ENCODE measurements at places on chromosomes 4 and X.

GRCh38 chr4:80322716-80323115 is 12.8 kb upstream of the CFAP299 start:
- DNase-seq = no peak

GRCh38 chrX:116009861-116010710 is 160.5 kb upstream of the AGTR2 start:
- DNase-seq = no peak

- no peak for DNase-seq
Observed at GRCh38 chr4:73847526-73848182, 5.4 kb upstream of the PF4V1 start.

- DNase-seq = no peak
Observed at GRCh38 chrX:11702420-11702819, 36.7 kb upstream of the ARHGAP6 start.

GRCh38 chrX:13717700-13718472 is 16.5 kb downstream of the TRAPPC2 start:
- DNase-seq = no peak

GRCh38 chr4:40305328-40306170 is 29.6 kb upstream of the CHRNA9 start:
- no peak for DNase-seq

DNA sequence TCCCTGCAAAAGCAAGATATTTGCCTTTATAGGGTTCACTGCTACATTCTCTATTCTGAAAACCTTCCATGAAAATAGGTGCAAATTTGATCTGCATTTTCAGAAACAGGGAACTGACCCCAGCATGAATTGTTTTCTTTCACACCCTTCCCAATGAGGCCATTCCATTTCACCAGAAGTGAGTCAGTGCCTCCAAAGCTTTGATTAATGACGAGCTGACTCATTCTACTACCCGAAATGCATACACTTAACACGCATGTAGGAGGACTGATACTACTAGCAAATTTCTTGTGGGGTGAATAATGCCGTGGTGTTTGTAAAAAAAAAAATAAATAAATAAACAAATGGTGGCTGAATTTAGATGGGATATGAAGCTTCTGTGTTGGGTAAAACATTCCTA is 146.9 kb upstream of the FGF13 start:
- DNase-seq = peak; percentile 3

GRCh38 chr4:37665333-37666320 is 20.5 kb downstream of the RELL1 start:
- no peak for DNase-seq

DNA sequence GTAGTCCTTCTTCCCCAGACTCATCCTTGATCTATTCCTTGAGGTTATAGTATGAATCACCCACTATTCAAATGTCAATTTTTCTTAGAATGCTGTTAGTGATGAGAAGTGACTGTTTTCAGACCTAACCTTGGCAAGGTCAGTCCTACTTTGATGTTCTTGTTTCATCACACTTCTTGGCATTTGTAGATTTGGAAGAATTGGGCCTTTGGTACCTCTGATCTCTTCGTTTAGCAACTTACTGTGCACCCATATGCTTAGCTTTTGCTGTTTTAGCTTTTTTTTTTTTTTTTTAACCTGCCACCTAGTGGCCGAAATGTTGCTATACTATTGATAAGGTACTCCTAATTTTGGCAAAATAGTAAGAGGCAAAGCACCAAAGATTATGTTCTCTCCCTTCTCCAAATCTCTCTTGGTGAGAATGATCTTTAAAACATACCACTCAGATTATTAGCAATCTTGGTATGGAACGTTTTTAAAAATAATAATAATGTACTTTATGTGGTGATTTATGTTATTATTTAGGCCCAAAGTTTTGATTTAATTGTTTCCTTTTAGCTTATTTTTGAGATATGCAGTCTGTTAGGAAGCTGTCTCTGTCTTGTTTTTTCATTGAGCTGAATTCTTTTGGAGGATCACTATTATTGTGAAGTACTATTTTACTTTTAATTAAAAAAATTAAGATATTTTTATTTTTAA is 16.6 kb downstream of the DCK start:
- DNase-seq = no peak

DNA sequence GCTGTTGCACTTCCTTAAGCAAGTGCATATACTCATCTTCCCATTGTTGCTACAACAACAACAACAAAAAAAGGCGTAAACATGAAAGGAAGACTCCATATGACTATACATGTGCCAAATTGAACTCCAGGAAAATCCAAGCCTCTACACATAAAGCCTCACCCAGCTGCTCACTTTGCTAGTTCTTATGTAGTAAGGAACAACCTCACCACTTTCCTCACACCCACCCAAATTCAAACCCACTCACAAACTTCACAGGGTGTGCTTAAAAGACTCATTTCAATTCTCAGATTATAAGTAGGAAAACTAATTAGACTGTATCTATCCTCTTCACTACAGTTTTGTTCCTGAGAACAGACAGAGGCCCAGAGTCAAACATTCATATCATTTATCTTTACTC is 671.1 kb upstream of the INTU start:
- no peak for DNase-seq

DNA sequence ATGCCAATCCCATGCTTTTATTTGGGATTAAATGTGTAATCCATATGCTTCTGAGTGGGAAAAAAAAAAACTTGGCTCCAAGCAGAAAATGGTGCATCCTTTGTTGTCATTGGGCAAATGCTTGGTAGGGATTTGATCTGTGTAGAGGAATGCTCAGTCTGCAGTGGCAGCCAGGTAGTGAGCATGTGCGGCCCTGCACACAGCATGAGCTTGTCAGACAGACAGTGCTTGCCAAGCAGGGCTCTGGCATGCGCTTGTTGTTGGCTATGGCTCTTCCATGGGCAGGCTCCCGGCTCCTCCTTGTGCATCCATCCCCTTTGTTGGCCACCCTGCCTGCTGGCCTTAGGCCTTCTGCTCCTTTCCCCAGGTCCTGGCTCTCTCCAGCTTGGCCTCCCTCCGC is 130.3 kb downstream of the GPR143 start:
- DNase-seq = no peak

GRCh38 chr4:84894621-84895020 is 71.9 kb downstream of the WDFY3 start:
- DNase-seq = no peak

- no peak for DNase-seq
Observed at GRCh38 chrX:15748841-15749240, 10.8 kb downstream of the CA5B start.

DNA sequence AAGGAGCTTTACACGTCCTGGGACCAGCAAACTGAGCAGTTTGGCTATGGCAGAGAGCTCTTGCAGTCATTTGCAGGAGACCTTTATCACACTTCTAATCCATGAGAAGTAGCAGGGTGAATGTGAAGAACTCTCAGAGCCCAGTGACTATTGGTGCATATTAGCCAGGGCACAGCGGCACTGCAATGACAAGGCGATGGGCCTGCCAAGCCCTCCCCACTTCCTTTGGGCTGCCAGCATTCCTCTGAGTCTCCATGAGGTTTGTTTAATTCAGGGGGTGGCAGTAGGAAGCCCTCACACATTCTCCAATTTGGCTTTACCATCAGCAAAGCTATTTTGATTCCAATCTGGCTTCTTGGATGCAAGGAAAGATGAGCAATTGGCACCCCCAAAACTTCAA is 79.2 kb upstream of the TSPAN7 start:
- DNase-seq = no peak

GRCh38 chrX:41490446-41490845 is 43.3 kb downstream of the NYX start:
- DNase-seq = peak; percentile 46

DNA sequence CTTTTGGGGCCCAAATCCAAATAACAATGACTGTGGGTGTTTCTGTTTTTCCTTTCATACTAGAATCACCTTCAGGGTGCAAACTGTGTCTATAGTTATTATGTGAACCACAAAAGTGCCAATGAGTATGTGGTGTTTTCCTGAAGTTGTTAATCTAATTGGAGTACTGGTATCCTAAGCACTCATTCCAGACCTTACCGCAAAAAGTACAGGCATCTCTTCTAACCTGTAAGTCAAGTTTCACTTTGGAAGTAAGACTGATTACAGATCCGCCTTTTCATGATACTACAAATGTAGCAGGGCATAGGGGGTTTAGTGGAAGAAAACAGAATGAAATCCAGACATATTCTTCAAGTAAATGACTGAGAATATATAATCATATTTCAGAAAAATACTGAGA is 16.1 kb downstream of the COQ2 start:
- DNase-seq = no peak

DNA sequence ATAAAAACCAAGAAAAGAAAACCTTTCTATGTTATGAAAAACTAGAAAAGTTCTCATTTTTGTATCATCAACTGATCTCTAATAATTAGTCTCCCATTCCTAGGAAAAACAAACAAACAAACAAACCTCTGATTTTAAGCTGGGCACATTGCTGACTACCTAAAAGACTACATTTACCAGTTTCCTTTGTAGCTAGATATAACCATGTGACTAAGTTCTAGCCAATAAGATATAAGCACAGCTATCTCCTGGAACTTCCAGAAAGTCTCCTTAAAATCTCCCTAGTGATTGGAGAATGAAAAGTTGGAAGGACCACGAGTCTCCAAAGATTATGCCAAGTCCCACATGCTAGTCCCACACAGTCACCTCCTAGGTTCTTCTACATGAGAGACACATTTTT is 108.9 kb downstream of the NR3C2 start:
- DNase-seq = no peak

- DNase-seq = peak; percentile 55
Observed at GRCh38 chrX:72572248-72573157, at the start of gene HDAC8. HDAC8 (minus strand) TSS chrX:72572843; CDS start chrX:72572761, 82 bp downstream.

- no peak for DNase-seq
Observed at GRCh38 chrX:39903343-39903742, 194.4 kb downstream of the BCOR start.

GRCh38 chrX:137549073-137549472 is 16.9 kb upstream of the ZIC3 start:
- no peak for DNase-seq

GRCh38 chr4:74109116-74109869 is 10.3 kb upstream of the CXCL2 start:
- DNase-seq = peak; percentile 74

GRCh38 chr4:94480362-94480951 is 28.7 kb downstream of the PDLIM5 start:
- DNase-seq = no peak

DNA sequence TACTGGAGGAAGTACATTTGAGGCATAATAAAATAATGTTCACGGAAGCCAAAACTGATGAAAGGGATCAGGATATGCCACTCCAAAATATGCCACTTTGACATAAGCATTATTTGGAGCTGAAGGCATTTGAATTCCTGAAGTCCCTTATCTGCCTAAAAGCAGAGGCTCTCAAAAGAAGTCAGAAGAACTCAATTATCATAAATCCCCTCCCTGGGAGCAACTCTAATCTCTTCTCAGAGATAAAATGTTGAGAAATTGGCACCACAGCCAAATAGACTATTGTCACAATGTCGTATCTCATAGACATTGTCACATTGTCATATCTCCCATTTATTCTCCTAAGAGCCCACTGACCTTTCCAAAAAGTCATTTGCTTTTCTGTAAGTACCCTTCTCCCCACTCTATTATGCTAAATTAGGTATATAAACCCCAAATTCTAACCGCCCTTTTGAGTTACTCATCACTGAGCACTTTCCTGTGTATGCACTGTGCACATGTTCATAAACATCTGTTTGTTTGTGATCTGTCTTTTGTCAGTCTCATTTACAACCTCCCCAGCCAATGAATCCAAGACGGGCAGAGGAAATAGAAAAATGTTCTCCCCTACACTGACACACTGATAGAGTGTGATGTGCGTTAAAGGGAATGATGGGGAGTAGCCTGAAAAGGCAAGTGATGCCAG is 78.5 kb upstream of the NAF1 start:
- DNase-seq = no peak

- no peak for DNase-seq
Observed at GRCh38 chrX:23333842-23334520, 668 bp upstream of the PTCHD1 start.

GRCh38 chrX:115582616-115583495 is 21.9 kb downstream of the PLS3 start:
- DNase-seq = no peak

GRCh38 chrX:40470830-40471429 is 109.8 kb upstream of the ATP6AP2 start:
- no peak for DNase-seq

DNA sequence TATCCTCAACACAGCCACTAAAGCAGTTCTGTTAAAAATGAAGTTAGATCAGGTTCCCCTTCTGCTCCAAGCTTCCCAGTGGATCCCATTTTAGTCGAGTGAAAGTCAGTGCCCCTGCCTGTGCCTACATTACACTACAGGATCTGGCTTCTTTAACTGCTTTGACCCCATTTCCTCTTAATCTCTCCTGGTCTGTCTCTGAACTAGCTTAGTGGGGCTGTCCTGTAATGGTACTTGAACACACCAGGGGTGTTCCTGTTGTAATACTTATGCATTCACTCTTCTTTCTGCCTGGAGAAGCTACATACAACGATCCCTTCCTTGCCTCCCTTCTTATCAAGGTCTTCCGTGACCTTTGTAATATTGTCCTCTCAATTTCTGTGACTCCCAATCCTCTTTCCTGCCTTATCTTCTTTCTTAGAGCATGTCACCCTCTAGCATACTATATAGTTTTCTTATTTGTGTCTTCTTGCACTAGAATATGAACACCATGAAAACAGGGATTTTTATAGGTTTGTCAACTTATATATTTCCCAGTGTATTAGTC is 16.7 kb downstream of the ARSJ start:
- DNase-seq = no peak

GRCh38 chr4:186104890-186105646 is 564 bp downstream of the FAM149A start:
- DNase-seq = no peak

DNA sequence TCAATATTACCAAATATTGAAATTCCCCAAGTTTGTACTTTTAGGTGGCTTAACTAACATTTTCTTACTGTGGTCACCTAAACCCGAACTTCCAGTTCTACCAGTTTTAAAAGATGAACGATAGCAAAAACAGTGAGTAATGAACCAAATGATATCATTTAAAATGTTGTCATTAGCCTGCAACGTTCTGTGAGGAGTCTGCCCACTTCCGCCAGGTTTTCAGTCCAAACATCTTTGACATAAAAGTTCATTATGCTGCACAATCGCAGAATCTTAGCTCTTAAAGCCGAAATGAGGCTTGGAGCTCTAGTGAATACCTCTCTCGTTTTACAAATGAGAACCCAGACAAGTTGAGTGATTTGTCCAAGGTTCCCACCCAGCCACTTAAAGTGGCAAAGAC is 762 bp downstream of the PIGA start:
- no peak for DNase-seq

DNA sequence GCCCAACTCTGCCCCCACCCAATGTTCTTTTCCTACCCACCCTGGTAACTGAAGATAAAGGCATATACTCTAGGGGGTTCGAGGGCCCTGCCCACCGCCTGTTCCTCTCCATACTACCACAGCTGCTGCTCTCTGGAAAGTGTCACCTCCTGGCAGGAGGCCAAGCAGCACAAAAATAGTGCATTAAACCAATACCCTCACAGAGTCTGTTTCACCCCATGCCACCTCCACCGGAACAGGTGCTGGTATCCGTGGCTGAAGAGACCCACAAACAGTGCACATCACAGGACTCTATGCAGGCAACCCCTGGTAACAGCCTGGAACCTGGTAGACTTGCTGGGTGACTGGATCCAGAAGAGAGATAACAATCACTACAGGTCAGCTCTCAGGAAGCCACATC is 85.1 kb upstream of the CTSO start:
- no peak for DNase-seq
